Mesendoderm (in vitro differentiated cells): ENCODE measurements at places on chromosomes 16 and 17.

DNA sequence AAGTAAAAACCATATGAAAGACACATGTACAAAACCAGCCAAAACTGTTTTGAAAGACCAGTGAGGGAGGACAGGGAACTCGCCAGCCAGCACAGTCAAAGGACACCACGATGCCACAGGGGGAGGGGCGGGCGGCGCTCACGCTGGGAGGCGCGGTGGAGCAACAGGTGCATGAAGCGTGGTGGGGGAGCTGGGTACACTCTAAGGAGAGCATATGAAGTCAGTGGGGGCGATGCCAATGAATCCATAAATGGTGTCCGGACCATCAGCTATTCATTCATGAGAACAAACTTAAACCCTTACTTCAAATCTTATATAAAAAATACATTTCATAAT is 101.0 kb upstream of the DNAH17 start:
- DNase-seq: no peak
- no peaks in the 10 kb centered on the region for H3K27me3 ChIP-seq
- H3K27ac ChIP-seq: no peak overlapping the region
- no peak overlapping the region for H3K4me3 ChIP-seq
- no peaks in the 10 kb centered on the region for H3K36me3 ChIP-seq

- no peak overlapping the region for H3K27ac ChIP-seq
- no peaks in the 10 kb centered on the region for H3K27me3 ChIP-seq
- peaks cover 3% of the 10 kb centered on the region for H3K4me1 ChIP-seq
- no peak overlapping the region for H3K4me3 ChIP-seq
- DNase-seq: no peak
These were observed 123.8 kb downstream of the SMG6 start for GRCh38 chr17:2179615-2180295.

DNA sequence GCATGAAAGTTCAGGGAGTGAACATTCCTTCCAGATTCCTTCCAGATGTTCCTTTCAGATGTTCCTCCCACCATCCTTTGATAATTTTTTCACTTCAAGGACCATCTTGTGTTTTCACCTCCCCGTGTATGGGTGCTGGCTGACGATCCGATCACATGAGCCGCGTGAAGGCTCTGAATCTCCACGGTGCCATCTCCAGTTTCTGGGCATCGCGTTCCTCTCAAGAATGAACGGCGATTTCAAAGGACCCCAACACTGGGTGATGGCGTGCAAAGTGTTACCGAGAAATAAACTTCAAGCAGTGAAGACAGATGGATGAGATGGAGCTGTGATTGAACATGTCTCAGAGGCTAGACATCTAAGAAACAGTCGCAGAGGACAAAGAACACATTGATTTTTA is 245.3 kb downstream of the GSG1L start:
- no peaks in the 10 kb centered on the region for H3K4me1 ChIP-seq
- no peaks in the 10 kb centered on the region for H3K36me3 ChIP-seq
- H3K4me3 ChIP-seq: no peak overlapping the region
- DNase-seq: no peak

GRCh38 chr17:71118039-71118438 is 948.7 kb downstream of the KCNJ2 start:
- H3K27ac ChIP-seq: no peak overlapping the region
- H3K4me3 ChIP-seq: no peak overlapping the region
- no peaks in the 10 kb centered on the region for H3K36me3 ChIP-seq
- H3K4me1 ChIP-seq: peaks cover 2% of the 10 kb centered on the region
- peak; percentile 49 for DNase-seq
- H3K27me3 ChIP-seq: no peaks in the 10 kb centered on the region

DNA sequence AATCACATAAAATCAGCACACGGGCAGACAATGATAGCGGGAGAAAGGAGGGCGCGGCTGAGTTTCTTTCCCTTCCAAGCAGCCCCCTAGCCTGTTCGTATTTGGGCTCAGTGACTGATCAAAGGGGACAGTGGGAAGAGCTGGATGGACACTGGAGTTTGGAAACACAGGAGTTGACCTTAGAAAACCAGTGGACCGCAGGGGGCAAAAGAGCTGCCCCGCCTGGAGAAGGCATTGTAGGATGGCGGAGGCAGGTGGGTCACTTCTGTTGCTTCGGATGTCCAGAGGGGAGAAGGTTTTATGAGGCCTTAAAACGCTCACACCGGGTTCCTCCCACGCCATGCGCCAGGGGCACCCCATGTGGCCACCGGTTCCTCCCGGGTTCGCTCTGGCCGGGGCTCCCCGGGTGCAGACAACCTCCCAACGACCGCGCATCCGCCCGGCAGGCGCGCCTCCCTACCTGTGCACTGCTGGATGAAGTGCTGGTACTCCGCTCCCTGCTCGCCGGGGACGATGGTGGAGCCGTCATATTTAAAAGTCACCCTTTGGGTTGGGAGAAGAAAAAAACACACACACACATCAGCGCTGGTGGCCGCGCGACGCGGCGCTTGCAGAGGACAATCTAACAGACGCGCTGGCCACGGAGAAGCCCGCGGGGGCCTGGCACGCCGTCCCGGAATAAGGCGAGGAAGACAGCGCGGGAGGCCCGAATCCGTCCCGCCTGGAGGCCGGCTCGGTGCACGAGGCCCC is 662 bp downstream of the COTL1 start:
- H3K4me1 ChIP-seq: peaks cover 2% of the 10 kb centered on the region
- H3K27ac ChIP-seq: peak overlapping the region; percentile 65
- no peaks in the 10 kb centered on the region for H3K36me3 ChIP-seq
- H3K4me3 ChIP-seq: peak overlapping the region; percentile 81

DNA sequence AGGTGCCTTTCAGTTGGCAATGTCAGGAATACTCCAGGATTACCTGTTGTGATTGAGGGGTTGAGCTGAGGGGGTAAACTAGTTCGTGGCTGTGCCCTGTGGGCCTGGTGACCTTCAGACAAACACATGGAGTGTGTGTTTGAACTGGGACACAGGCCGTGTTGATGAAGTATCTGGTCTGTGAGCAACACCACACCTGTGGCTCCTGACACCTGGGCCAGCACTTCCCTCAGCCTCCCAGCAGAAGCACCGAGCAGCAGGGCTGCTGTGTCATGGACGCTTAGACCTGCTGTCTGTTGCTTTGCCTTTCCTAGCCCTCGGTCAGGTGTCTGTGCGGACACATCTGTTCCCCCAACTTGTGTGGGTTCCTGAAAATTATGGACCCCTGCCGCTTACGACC is 82.9 kb downstream of the KSR1 start:
- H3K36me3 ChIP-seq: no peaks in the 10 kb centered on the region
- H3K4me3 ChIP-seq: no peak overlapping the region
- no peak for DNase-seq
- peaks cover 16% of the 10 kb centered on the region for H3K4me1 ChIP-seq

DNA sequence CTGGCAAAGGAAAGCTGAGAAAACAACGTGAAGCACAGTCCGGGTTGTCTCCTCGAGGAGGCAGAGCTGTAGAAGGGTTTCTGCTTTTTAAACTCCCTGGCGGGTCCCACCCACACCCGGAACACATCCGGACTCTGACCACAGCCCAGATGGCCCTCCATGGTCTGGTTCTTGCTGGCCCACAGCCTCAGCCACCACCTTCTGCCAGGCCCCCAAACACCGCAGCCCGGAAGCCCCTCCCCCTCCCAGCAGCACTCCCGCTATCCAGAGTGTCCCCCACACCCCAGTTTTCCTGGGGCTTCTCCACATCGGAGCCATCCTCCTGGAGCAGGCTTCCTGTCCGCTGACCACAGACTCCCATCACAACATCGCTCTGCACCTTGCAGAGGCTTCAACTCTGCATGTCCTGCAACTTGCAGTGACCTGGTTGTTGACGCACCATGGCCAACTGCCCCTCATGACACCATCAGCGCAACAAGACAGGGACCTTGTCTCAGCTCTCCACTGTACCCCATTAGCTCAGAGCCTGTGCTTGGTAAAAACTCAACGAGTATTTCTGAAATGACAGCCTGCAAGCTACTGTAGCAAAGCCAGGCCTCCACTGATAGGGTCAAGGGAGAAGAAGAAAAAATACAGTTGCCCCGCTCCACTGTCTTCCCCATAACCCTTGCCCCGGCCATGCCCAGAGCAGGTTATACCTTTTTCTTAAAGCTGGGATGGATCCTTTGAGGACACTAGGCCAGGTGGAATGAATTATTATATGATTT is 129.8 kb downstream of the C16orf78 start:
- DNase-seq: no peak
- H3K27me3 ChIP-seq: no peaks in the 10 kb centered on the region
- H3K4me1 ChIP-seq: peaks cover 3% of the 10 kb centered on the region
- no peak overlapping the region for H3K4me3 ChIP-seq

DNA sequence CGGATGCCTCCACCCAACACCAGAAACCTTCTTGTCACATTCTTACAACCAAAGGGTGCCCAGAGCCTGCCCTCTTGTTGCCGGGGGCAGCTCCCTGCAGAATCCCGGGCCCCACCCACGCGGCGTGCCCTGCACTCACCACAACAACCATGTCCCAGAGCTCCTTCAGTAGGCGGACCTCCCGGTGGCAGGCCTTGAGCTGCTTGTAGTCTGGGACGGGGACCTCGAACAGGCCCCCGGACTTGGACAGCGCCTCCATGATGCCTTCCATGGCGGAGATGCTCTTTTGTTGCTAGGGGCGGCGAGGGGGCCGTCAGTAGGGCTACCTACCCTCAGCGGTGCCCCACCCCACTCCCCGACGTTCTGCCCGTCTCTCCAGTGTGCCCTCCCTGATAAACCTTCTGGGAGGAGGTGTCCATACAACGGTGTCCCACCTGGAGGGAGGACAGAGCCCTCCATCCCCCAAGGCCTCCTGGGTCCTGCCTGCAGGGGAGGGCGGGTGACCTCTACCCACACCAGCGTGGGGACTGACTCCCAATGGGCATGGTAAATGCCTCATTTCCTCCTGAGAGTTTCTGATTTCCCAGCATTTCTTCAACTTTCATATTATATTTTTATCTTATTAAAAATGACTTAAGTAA is 52.2 kb downstream of the DNAH17 start:
- no peak overlapping the region for H3K27ac ChIP-seq
- no peaks in the 10 kb centered on the region for H3K27me3 ChIP-seq
- no peak overlapping the region for H3K4me3 ChIP-seq
- H3K4me1 ChIP-seq: no peaks in the 10 kb centered on the region
- H3K36me3 ChIP-seq: no peaks in the 10 kb centered on the region
- no peak for DNase-seq

GRCh38 chr17:2940352-2940751 is 123.1 kb downstream of the OR1D5 start:
- no peaks in the 10 kb centered on the region for H3K27me3 ChIP-seq
- no peak overlapping the region for H3K27ac ChIP-seq
- H3K4me3 ChIP-seq: no peak overlapping the region
- peak; percentile 28 for DNase-seq

- no peak for DNase-seq
- H3K27me3 ChIP-seq: no peaks in the 10 kb centered on the region
- H3K4me3 ChIP-seq: no peak overlapping the region
These were observed 72.5 kb downstream of the WSB1 start for GRCh38 chr17:27366437-27366836.

DNA sequence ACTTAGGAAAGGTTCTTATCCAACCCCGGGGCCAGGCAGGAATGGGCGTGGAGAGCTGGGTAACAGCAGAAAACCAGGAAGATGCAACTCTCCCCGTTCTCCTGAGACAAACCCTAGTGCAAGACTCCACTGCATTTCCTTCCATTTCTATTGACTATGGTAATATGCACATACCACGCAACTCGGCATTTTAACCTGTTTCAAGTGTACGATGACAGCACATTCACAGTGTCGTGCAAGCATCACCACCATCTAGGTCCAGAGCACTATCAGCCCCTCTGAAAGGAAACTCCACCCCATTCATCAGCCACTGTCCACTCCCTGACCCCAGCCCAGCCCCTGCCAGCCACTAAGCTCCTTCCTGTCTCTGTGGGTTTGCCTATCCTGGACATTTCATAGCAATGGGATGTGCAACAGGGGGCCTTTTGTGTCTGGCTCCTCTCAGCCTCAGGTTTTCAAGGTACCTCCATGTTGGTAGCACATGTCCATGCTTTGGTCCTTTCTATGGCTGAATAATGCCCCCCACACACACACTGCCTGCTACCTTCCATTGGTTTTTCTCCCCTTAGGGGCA is 441.9 kb downstream of the SOX9 start:
- H3K4me3 ChIP-seq: no peak overlapping the region
- no peak for DNase-seq
- H3K36me3 ChIP-seq: no peaks in the 10 kb centered on the region
- no peaks in the 10 kb centered on the region for H3K4me1 ChIP-seq
- H3K27me3 ChIP-seq: no peaks in the 10 kb centered on the region

GRCh38 chr17:38746004-38746848 is 1.9 kb downstream of the PCGF2 start:
- H3K4me3 ChIP-seq: peak overlapping the region; percentile 94
- H3K4me1 ChIP-seq: peaks cover 22% of the 10 kb centered on the region
- DNase-seq: peak; percentile 63
- peak overlapping the region; percentile 25 for H3K27ac ChIP-seq
- H3K27me3 ChIP-seq: no peaks in the 10 kb centered on the region

DNA sequence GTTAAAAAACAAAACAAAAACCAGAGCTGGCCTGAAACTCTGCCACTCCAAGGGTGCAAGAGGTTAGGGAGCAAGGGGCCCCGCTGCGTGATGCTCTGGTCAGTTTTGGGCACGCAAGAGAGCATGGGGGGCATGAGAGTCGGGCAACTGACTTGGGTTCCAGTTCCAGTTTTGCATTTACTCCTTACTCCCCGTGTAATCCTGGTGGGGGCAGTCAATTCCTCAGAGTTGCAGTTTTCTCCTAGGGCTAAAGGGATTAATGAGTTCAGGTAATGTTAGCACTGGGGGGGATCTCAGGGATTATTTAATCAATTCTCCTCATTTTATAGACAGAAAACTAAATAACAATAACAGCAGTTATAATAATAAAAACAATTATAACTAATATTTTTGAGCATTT is 72.9 kb upstream of the PMFBP1 start:
- DNase-seq: no peak
- H3K27me3 ChIP-seq: no peaks in the 10 kb centered on the region
- H3K4me3 ChIP-seq: no peak overlapping the region

- no peaks in the 10 kb centered on the region for H3K27me3 ChIP-seq
- H3K4me3 ChIP-seq: no peak overlapping the region
- no peak overlapping the region for H3K27ac ChIP-seq
- H3K36me3 ChIP-seq: no peaks in the 10 kb centered on the region
- no peak for DNase-seq
- no peaks in the 10 kb centered on the region for H3K4me1 ChIP-seq
These were observed 2.0 kb downstream of the ASGR2 start for GRCh38 chr17:7112510-7113108.

GRCh38 chr17:35786941-35787432 is 8.5 kb downstream of the MMP28 start:
- H3K27me3 ChIP-seq: no peaks in the 10 kb centered on the region
- no peak for DNase-seq
- H3K4me1 ChIP-seq: no peaks in the 10 kb centered on the region
